HAP-1 (cell line): ENCODE measurements at places on chromosomes 6 and 20.
A peak's percentile ranks its signal among the peaks of the same experiment; 100 is the strongest.

DNA sequence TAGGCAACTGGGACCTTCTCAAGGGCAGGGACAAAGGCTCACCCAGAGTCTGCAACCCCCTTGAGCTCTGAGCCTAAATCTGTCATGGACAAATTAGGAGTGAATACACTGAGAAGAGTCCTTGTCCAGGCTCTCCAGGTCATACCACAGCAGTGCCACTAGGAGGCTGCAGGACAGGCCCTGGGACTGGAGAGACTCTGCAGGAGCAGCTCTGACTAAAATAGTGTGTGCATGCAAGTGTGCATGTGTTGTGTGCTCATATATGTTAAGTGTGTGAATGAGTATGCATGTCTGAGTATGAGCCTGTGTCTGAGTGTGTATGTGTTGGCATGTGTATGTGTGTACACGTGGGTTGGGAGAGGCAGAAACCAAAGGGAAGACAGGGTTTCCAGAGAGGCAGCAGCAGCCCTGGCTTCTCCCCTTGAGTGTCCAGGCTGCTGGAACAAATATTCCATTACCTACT lies 27.1 kb downstream of the MRPL14 start:
- DNase-seq = peak; percentile 38

DNA sequence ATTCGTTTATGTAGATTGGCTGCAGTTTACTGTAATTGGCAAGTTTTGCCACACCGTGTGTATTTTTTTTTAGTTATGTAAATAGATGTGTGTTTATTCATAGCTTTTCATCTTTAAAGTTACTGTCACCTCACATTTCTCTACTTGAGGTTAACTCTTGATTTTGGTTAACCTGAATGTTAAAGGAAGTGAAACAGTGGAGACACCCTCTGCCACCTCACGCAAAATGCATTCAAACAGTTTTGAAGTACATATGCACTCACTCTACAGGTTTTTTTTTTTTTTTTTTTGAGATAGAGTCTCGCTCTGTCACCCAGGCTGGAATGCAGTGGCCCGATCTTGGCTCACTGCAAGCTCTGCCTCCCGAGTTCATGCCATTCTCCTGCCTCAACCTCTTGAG lies 17.7 kb downstream of the OR2A4 start:
- DNase-seq = no peak

DNA sequence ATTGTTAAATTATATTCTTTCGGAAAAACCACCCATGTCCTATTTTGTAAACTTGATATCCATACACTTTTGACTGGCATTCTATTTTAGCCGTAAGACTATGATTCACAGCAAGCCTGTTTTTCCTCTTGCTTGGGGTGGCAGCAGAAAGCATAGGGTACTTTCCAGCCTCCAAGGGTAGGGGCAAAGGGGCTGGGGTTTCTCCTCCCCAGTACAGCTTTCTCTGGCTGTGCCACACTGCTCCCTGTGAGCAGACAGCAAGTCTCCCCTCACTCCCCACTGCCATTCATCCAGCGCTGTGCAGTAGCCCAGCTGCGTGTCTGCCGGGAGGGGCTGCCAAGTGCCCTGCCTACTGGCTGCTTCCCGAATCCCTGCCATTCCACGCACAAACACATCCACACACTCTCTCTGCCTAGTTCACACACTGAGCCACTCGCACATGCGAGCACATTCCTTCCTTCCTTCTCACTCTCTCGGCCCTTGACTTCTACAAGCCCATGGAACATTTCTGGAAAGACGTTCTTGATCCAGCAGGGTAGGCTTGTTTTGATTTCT lies 2.1 kb upstream of the ESR1 start:
- DNase-seq = no peak

DNA sequence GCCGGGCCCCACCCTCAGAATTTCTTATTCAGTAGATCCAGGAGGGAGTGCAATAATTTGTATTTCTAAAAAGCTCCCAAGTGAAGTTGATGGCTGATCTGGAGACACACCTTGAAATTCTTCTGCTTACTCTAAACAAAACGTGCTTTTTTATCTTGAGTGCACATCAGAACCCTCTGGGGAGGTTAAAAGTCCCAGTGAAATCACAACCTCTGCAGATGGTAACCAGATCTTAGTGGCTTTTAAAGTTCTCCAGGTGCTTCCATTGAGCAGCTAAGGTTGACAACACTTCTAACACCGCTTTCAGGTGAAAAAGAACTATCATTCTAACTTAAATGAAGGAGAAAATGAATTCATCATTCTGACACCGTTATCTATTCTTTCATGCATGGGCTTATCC lies 45.6 kb upstream of the ESR1 start:
- DNase-seq = no peak

DNA sequence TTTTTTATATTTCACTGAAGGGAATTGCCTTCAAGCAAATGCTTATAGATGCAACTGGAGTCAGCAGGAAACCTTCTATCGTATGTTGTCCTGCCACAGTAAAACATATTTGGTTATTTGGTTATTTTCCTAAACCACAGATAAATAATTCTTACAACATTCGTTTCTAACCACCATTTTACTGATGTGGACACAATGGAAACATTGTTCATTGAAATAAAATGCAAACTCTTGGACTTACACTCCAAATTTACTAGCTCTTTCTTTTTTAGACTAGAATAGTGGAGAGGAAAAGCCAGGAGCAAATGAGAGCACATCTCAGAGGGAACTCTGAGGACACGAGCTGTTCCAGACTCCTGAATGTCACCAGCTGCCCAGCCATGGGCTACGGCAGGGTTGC lies 114.8 kb downstream of the RPS12 start:
- no peak for DNase-seq

DNA sequence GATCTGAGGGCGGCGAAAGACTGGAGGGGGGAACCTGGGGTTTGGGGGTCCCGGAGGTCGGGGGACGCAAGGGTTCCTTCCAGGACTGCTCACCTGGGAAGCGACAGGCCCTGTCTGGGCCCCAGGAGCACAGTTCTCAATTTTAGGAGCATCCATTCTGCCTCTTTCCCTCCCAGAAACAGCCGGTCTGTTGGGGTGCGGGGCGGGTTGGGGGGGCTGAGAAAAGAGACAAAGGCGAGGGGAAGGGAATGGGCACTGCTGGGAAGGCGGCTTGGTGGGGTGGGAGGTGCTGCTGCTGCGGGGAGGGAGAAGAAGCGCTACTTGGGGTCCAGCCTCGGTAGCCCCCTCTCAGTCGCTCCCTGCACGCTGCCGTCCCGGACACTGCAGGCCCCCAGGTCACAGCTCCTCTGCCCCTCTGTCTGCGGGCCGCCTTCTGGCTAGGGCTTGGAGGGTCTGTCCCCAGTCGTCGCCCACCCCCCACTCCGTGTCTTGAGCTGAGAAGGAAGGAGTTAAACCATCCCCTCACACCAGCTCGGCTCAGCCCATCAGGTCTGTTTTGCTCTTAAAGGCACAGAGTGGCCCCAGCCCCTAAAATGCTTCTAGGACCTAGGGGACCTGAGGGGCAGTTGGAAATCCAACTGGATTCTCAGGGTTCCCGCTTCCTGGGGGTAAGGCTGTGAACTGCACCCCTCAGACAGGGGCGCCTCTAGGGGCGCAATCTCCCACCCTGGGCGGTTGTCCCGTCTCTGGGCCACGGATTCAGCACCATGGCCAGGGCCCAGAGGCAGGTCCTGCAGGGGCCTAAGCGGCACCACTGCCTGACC lies 690 bp downstream of the GDAP1L1 start:
- DNase-seq = peak; percentile 7

DNA sequence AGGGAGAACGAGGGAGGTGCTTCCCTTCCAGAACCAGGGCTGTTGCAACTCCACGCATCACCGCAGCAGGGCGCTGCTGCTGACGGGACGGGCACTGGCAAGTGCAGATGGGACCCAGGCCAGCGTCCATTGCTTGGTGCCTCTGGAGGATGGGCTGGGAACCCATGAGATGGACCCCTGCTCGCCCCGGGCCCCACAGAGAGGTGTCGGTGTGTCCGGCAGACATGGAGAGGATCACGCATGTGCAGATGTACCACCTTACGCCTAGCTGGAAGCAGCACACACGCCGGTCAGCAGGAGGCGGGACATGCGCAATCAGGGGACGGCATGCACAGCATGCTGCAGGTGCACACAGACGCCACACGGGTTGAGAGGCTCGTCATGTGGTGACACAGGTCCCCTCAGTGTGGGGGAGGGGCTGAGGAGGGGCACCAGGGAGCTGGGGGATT lies 5.7 kb downstream of the CABLES2 start:
- no peak for DNase-seq

GRCh38 chr6:130622142-130622541 lies 205.1 kb upstream of the SMLR1 start:
- no peak for DNase-seq

GRCh38 chr6:45001663-45002062 lies 326.5 kb upstream of the RUNX2 start:
- DNase-seq = no peak

DNA sequence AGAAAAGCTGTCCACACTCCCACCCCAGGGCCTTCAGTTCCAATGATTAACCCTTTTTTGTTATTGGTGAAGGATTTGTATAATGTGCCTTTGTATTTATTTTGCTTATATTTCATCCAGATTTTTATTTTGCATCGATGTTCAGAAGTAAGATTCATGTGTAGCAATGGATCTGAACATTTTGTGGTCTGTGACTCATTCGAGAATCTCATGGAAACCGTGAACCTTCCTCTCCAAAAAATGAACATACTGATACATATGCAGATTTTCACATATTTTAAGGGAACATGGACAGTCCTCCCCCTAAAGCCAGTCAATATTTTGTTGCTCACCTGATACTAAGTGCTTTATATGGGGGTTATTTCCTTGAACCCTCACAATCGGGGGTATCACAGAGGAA lies 421.8 kb upstream of the SOX4 start:
- no peak for DNase-seq

- no peak for DNase-seq
Measured at GRCh38 chr6:34079899-34080298, 66.0 kb downstream of the GRM4 start.

DNA sequence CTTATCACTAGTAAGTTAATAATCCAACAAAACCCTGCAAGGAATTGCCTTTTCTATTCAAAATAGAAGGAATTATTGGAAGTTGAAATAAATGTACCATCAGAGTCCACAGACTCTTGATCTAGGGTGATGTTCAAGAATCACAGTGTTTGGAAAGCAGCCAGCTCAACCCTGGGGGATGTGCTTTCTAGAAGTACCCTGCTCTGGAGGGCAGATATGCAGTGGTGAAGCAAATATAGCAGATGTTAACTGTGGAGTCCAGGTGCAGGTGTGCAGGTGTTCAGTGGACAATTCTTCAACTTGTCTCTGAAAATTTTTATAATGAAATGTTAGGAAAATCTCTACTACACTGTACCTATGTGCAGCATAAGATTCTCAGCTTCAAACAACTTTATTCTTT lies 9.1 kb upstream of the INSM1 start:
- DNase-seq = no peak

DNA sequence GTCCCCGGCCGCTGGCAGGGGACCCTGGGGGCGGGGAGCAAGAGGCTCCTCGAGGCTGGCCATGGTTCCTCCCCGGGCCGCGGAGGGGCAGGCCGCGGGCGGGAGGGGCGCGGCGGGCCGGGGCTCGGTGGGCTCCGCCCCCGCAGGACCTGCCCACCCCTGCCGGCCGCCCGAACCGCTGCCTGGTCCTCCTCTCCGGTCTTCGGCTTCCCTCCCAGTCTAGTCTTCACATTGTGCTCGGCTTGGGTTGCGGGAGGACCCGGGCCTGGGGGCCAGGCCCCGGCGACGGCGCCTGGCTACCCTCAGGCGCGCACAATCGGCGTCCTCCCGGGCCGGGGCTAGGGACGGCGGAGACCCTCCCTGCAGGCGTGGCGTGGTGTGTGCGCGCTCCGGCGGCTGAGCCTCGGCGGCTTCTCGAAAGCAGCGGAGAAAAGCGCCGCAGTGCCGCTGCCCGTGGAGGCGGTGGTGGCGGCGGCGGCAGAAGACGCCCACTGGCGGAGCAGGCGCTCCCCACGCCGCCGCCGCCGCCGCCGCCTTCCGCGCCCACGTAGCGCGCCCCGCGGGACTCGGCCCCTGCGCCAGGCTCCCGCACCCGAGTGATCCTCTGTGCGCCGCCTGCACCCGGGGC lies at the start of gene PDE10A:
Gene PDE10A, minus strand, starts transcription at position 493 of the 628 bp plus-strand sequence. Its CDS starts 430 bp downstream, at position 63.
- peak; percentile 77 for DNase-seq

- DNase-seq = no peak
Measured at GRCh38 chr6:82068721-82069120, 178.8 kb downstream of the IBTK start.

GRCh38 chr6:90415178-90415577 lies 118.5 kb upstream of the BACH2 start:
- no peak for DNase-seq

GRCh38 chr6:47105469-47106178 lies 63.5 kb upstream of the ADGRF1 start:
- DNase-seq = no peak

GRCh38 chr6:46648869-46649492 lies 3.6 kb downstream of the CYP39A1 start:
- DNase-seq = no peak

DNA sequence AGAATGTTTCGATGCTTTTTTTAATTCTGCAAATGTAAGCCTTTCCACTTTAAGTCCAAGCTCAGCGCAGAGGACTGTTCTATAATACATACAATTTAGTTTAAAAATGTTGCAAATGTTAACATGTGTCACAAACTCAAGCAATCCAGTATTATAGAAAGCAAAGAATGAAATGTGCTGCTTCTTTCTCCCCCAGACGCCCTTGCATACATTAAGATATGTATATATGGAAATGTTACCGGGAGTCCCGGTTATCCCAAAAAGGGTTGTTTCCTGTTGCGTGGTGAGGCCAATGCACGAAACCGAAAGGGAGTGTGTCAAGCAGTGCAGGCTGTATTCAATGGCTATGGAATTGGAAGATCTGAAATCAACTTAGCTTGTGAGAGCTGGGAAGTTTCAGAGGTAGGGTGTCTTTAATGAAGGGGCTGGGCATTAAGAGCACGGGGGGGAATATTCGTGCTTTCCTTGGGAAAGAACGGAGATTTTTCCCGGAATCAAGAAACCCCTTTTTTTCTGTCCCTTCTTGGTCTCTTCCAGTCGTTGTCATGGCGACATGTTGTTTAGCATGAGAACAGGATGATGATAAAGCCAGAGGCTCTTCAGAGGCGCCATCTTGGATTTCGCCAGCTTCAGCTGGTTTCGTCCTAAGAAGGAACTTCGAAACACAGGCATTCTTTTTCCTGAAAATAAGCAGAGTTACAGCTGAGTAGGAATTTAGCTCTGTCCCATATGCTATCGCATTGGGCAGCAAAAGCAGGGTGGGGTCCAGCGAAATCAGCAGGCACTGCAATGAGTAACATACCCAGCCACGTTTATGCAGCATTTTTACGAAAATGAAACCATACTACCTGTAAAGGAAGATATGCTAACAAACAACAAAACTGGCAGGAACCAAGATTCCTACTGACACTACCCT lies 10.1 kb upstream of the NQO2 start:
- peak; percentile 98 for DNase-seq

DNA sequence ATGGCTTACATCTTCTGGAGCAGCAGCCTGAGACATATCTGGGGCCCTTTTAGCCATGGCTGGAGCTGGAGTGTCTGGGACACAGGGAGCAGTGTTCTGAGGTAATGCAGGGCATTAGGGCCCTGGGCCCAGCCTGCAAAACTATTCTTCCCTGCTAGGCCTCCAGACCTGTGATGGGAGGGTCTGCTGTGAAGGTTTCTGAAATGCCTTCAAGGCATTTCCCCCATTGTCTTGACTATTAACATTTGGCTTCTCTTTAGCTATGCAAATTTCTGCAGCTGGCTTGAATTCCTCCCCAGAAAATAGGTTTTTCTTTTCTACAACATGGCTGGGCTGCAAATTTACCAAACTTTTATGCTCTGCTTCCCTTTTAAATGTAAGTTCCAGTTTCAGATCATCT lies 61.5 kb downstream of the EDN1 start:
- peak; percentile 32 for DNase-seq
